Lower lobe of right lung (tissue), 2 donors: ENCODE measurements at places on chromosomes 16 and 17.

DNA sequence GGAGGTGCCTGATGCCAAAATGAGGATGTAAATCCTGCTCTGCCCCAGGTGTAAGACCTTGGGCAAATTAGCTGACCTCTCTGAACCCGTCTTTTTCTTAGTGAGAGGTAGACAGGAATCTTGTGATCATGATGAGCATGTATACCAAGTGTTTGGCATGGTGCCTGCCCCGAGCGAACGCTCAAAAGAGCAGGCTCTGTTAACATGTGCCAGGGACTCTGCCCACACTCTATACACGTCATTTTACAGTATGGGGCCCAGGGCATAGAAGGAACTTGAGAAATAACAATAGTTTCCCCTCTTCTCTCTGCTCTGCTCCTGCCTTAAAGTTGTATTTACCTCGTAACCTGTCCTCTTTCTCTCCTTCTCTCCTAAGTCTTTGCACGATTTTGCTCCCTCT lies 9.3 kb upstream of the MAF start:
- no peaks in the 10 kb centered on the region for H3K27me3 ChIP-seq
- H3K27ac ChIP-seq = no peak overlapping the region
- no peaks in the 10 kb centered on the region for H3K36me3 ChIP-seq
- H3K4me3 ChIP-seq = no peak overlapping the region
- DNase-seq = no peak

- H3K27me3 ChIP-seq = no peaks in the 10 kb centered on the region
- H3K4me3 ChIP-seq = no peak overlapping the region
- no peaks in the 10 kb centered on the region for H3K36me3 ChIP-seq
- no peak for DNase-seq
- H3K4me1 ChIP-seq = no peaks in the 10 kb centered on the region
- no peak overlapping the region for H3K27ac ChIP-seq
Observed at GRCh38 chr17:19712436-19713004, 3.9 kb downstream of the SLC47A2 start.

- H3K4me3 ChIP-seq = no peak overlapping the region
- H3K36me3 ChIP-seq = no peaks in the 10 kb centered on the region
- H3K27ac ChIP-seq = no peak overlapping the region
- DNase-seq = no peak
Observed at GRCh38 chr17:15511142-15511541, 43.7 kb upstream of the CDRT4 start.

- no peak overlapping the region for H3K4me3 ChIP-seq
- no peaks in the 10 kb centered on the region for H3K27me3 ChIP-seq
Observed at GRCh38 chr17:61805399-61805798, 57.9 kb downstream of the BRIP1 start.

GRCh38 chr17:79001190-79002020 lies 8.2 kb downstream of the CANT1 start:
- DNase-seq = no peak
- no peaks in the 10 kb centered on the region for H3K27me3 ChIP-seq
- H3K36me3 ChIP-seq = peaks cover 43% of the 10 kb centered on the region
- peaks cover 18% of the 10 kb centered on the region for H3K4me1 ChIP-seq
- H3K4me3 ChIP-seq = no peak overlapping the region

DNA sequence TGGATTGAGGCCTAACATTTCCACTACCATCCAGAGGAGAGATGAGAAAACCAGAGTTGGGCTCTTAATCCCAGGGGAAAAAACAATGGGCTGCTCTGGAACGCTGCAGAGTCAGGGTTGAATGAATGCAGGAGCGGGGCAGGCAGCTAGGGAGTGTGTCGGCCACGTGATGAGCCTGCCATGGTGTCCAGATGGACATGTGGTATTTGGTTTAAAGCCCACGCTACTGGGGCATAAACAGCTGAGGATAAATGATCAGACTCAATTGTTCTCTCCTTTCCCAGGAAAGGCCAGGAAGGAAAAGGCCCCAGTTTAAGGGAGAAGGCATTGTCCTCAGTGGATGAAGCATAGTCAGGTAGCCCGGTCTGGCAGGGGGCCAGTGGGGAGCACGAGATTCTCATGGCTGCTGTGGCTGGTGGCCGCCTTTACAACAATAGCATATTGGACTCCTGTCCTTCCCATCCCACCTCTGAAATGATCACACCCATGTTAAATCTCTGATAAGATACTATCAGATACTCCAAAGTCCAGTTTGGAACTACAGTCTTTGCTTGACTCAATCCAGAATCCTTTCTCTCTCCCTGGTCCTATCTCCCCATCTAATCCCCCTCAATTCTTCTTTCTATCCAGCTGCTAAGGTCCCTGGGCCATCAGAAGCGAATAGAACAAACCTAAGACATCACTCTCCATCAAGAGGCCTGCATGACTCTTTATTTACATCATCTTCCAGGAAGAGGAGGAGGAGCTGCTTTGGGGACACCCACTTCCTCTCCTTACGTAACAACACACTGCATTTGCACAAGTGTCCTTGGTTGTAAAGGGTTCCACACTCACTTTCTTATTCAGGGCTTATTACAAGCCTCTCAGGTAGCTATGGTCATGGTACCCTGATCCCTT lies 20.4 kb downstream of the CA4 start:
- H3K27me3 ChIP-seq = no peaks in the 10 kb centered on the region
- peaks cover under 1% of the 10 kb centered on the region for H3K36me3 ChIP-seq
- no peak for DNase-seq

GRCh38 chr17:62641153-62641552 lies 13.7 kb downstream of the MRC2 start:
- no peak for DNase-seq
- H3K4me1 ChIP-seq = no peaks in the 10 kb centered on the region
- H3K27me3 ChIP-seq = no peaks in the 10 kb centered on the region
- H3K27ac ChIP-seq = no peak overlapping the region

DNA sequence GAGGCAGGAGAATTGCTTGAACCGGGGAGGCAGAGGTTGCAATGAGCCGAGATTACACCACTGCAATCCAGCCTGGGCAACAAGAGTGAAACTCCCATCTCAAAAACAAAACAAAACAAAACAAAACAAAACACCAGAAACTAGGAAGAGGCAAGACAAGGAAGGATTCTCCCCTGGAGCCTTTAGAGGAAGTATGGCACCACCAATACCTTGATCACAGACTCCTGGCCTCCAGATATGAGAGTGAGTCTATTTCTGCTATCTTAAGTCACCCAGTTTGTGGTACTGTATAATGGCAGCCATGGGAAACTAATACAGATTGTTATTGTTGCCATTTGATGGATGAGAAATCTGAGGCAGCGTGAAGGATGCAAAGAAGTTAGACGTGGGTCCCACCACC lies 14.6 kb upstream of the CPPED1 start:
- no peak overlapping the region for H3K27ac ChIP-seq
- no peaks in the 10 kb centered on the region for H3K36me3 ChIP-seq
- H3K27me3 ChIP-seq = no peaks in the 10 kb centered on the region
- H3K4me1 ChIP-seq = peaks cover 10% of the 10 kb centered on the region
- no peak overlapping the region for H3K4me3 ChIP-seq

DNA sequence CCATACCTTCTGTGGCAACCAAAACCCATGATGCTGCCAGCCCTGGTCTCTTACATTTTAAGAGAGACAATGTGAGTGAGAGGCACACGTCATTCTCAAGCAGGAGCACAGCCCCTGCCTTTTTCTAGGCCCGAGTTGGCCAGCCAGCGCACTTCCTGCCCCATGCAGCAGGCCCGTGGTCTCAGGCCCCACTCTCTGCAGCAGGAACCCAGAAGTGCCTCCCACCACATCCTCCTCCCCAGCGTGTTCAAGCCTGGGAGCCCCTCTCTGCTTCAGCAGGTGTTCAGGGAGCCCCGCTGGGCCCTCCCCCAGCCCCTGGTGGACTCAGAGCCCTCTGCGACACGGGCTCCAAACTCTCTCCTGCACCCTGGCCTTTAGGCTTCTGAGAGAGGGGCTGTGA lies 30.5 kb downstream of the ITGAE start:
- no peak overlapping the region for H3K4me3 ChIP-seq
- peak; percentile 47 for DNase-seq
- no peaks in the 10 kb centered on the region for H3K4me1 ChIP-seq
- no peak overlapping the region for H3K27ac ChIP-seq

DNA sequence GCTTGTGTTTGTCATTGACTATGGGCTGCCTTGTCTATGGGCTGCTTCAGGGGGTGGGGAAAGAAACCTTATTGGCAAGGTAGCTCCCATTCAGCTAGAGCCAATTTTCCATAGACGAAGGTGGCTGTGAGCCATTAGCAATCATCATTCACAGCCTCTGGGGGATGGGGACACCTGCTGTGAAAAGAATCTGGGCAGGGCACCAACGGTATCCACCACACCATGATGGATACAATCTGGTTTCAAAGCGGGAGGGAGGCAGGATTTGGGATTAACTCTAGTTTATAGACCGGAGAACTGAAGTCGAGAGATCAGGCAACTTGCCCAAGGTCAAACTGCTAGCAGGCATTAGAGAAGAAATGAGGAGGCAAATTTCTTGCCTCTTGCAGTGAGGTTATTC lies 182.3 kb downstream of the SHISA9 start:
- H3K27ac ChIP-seq = no peak overlapping the region
- no peak overlapping the region for H3K4me3 ChIP-seq
- H3K36me3 ChIP-seq = no peaks in the 10 kb centered on the region
- H3K27me3 ChIP-seq = no peaks in the 10 kb centered on the region
- DNase-seq = no peak

DNA sequence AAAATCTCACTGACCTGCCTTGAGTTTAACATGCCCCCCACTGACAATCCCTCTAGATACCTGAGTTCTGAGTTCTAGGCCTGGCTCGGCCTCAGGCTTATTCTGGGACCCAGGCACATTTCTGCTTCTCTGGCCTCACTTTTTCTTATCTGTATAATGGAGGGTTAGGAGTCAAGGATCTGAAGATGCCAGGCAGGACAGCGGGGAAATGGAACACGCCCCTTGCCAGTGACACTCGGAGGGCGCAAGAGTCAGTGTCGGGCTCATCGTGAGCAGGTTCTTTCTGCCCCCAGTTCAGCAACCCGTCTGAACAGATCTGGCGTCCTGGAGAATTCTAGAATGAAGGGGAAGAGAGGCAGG lies 567 bp upstream of the MT3 start:
- H3K27ac ChIP-seq = no peak overlapping the region
- H3K4me1 ChIP-seq = peaks cover 11% of the 10 kb centered on the region
- H3K27me3 ChIP-seq = peaks cover 32% of the 10 kb centered on the region
- no peaks in the 10 kb centered on the region for H3K36me3 ChIP-seq
- no peak for DNase-seq

DNA sequence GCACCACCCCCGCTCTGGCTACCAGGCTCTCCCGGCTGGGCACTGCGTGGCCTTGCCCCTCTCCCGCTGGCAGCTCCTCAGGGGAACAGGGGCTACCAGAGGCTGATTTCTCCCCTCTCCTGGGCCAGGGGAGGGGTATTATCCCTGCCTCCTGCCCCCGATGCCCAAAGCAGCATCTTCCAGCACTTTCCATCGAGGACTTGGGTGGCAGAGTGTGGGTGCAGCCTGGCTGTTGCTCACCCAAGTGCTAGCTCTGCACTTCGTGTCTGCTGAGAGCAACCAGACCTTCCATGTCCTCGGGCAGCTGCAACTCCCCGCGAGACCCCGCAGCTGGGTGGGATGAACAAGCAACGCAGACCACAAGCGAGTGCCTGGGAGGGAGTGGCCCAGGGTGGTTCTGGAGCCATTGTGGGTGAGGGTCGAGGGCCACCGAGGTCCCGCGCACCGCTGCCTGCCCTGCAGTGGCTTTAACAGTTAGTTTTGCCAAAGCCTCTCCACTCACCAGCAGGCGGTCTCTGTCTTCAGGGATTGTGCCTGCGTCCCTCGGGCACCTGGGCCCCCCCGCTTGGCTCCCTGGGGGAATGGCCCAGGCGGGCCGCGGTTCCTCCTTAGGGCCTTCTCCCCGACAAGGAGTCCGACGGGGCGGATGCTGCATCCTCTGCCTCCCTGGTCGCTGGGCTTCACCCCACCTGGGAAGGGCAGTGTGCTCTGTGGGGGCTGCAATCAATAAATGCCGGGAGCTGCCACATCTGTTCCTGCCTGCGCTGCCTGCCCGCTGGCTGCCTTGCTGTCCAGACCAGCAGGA lies 8.4 kb downstream of the SLC25A10 start:
- H3K27ac ChIP-seq = no peak overlapping the region
- DNase-seq = peak; percentile 41
- H3K4me1 ChIP-seq = peaks cover 9% of the 10 kb centered on the region
- no peaks in the 10 kb centered on the region for H3K36me3 ChIP-seq

- H3K4me3 ChIP-seq = no peak overlapping the region
- peaks cover 62% of the 10 kb centered on the region for H3K36me3 ChIP-seq
- H3K27ac ChIP-seq = no peak overlapping the region
- DNase-seq = no peak
Observed at GRCh38 chr17:75063201-75063600, 16.2 kb downstream of the KCTD2 start.

DNA sequence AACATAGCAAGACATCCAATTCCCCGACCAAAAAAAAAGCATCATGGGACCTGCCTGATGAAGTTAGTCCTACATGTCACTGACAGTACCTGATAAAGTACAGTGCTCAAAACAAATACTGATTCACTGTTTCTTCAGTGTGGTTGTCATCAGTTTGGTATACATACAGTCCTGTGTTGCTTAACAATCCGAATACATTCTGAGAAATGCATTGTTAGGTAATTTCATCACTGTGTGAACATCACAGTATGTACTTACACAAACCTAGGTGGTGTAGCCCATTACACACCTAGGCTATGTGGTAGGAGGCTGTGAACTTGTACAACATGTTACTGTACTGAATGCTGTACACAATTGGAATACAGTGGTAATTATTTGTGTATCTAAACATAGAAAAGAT lies 19.0 kb upstream of the FA2H start:
- H3K27me3 ChIP-seq = no peaks in the 10 kb centered on the region
- DNase-seq = no peak
- no peak overlapping the region for H3K4me3 ChIP-seq
- H3K27ac ChIP-seq = no peak overlapping the region

DNA sequence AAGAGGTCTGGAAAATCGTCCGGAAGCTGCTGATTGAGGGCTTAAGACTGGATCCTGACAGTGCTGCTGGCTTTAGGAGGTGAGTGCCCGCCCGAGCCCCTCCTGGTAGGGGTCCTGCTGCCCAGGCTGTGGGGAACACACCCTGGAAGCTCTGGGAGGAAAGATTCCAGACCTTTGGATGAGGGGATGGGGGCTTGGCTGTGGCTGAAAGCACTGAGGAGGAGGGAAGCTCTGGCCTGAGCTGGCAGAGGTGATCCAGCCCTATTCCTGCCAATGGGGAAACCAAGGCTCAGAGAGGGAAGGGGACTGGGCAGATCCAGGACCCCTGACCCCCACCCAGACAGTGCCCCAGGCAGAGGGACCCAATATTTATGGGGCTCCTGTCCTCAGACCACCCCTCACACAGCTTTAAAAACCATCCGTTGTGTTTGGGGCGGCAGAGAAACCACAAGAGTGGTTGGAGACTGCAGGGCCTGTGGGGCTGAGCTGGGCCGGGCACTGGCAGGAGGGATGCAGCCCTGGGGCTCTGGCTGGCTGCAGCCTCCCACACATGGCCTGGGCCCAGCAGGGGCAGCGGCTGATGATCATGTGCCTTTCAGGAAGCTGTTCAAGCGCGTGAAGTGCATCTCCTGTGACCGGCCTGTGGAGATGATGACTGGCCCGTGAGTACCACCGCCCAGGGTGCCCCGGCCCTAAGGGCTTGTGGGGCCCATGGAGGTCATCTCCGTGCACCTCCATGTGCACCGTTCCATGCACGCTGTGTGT lies 22.8 kb downstream of the UBALD1 start:
- no peak for DNase-seq
- H3K4me1 ChIP-seq = no peaks in the 10 kb centered on the region
- no peaks in the 10 kb centered on the region for H3K27me3 ChIP-seq
- H3K4me3 ChIP-seq = no peak overlapping the region

- H3K4me1 ChIP-seq = peaks cover 68% of the 10 kb centered on the region
- DNase-seq = no peak
- H3K27ac ChIP-seq = peak overlapping the region; percentile 95
- peak overlapping the region; percentile 46 for H3K4me3 ChIP-seq
Observed at GRCh38 chr17:58337210-58337599, 8.6 kb upstream of the TSPOAP1 start.
